CD4-positive, alpha-beta T cell treated with Interleukin-1 beta for 1 hour (primary cell): ENCODE measurements at places on chromosomes 1 and 21.

- no peak for DNase-seq
Observed at GRCh38 chr1:248786156-248786555, 30.6 kb upstream of the LYPD8 start.

DNA sequence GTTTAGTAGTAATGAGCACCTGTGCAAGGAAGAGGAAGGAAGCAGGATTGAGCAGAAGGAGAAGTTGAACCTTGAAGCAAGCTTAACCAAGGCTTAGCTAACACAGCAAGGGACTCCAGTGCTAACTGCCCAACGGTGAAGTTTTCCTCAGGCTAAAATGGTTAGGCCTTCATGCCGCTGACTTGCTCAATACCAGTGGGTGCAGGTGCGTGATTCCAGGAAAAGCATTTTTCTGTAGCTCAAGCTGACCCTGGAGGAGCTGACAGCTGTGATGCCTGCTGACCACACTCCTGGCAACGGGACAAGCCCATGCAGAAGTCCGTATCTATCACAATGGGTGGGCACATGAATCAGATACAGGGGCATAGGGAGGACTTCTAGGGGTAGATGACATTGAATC lies 76.5 kb upstream of the FGGY start:
- no peak for DNase-seq

GRCh38 chr1:169250022-169250421 lies 117.6 kb downstream of the NME7 start:
- no peak for DNase-seq

- no peak for DNase-seq
Observed at GRCh38 chr1:226480461-226480860, 68.1 kb upstream of the STUM start.

DNA sequence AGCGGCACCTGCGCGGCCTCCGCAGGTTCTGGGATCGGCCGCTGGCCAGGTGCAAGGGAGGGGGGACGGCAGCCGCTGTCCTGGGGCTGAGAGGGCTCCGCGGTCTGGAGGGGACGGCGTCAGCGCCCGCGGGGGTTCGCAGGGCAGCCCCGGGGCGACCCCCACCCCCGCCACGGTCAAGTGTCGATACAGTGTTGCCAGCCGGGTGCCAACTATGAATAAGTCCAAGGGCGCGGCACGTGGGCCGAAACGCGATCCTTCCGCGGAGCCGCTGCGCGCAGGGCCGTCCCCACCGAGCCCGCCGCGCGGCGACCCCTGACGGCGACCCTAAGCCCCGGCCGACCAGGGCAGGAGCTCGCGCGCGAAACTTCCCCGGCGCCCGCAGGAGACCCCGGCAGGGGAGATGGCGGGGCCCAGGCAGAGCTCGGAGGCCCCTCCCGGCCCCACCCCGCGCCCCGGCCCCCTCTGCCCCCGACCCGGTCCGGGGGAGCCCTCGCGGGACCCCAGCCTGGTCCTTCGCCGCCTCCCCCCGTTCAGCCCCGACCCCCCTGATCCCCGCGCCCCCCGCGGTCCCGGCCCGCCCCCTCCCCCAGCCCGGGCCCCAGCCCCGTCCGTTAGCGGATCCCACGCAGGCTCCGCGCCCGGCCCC lies 586 bp upstream of the AGPAT3 start:
- peak; percentile 37 for DNase-seq

DNA sequence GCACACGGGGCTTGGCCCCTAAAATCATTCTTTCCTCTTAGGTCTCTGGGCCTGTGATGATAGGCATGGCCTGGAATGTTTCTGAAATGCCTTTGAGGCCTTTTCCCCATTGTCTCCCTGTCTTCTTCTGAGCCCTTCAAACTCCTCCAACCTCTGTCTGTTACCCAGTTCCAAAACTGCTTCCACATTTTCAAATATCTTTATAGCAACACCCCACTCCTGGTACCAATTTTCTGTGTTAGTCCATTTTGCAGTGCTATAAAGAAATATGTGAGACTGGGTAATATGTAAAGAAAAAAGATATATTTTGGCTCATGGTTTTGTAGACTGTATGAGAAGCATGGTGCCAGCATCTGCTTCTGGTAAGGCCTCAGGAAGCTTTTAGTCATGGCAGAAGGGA lies 158.8 kb downstream of the TM2D1 start:
- DNase-seq: no peak

- DNase-seq: no peak
Observed at GRCh38 chr1:186595969-186596368, 84.3 kb downstream of the PTGS2 start.

GRCh38 chr21:35256468-35256988 lies 207.4 kb upstream of the RUNX1 start:
- DNase-seq: no peak

- no peak for DNase-seq
Observed at GRCh38 chr21:31941694-31942093, 68.9 kb downstream of the HUNK start.

DNA sequence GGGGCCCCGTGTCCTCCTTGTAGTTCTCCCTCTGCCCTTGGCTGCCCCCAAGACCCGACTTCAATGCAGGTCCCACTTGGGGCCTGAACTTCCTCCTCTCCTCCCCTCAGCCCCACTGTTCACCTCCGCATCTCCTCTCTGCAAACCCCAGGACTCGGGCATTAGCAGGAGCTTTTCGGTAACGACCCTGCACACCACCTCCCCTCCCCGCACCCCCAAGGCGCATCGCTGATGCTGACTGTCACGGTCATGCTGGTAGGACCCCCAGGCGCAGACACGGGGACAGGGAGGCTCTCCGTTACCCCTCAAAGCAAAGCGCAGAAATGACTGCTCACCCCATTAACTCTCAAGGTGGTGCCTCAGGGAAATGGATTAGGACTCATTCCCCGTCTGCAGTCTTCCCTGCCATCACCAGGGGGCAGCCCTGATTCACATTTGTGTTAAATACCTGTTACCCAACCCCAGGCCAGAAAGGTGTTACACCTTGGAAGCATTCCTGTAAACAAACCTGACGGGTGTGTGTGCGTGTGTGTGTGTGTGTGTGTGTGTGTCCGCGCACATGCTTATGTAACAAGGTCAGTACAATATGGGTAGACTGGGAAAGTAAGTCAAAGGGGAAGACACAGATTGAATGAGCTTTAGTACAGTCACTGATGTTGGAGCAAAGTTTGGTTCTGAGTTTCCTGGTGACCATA lies 6.4 kb upstream of the GUCA2B start:
- peak; percentile 55 for DNase-seq

- peak; percentile 46 for DNase-seq
Observed at GRCh38 chr1:54474310-54475251, 68.4 kb upstream of the SSBP3 start.

DNA sequence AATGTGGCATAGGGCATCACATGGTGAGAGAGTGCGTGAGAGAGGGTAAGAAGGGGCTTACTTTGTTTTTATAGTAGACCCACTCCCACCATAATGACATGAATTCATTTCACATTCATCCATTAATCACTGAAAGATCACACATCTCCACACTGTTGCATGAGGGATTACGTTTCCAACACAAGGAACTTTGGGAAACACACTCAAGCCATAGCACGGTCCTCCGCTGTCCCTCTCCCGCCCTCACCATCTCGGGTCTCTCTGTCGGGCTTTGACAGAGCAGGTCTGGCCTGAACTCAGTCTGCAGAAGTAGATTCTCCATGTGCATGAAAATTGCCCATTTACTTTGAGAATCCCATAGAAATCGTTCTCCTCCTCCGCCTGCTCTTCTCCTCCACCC lies 312.2 kb downstream of the MATN1 start:
- no peak for DNase-seq

DNA sequence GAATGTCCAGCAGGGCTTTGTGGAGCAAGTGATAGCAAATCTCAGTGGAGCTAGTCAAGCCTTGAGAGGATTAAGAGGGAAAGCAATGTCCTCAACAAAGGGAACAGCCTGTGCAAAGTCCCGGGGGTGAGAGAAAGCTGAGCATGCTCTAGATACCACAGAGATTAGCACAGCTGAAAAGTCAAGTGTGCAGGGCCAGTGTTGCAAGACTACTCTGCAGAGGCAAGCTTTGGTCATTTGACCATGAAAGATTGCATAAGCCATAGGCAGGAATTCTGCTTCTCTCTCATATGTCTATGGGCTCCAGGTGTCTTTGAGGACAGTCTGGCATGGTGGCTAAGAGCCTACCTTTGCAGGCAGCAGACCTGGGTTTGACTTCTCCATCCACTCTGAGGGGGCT lies 181.0 kb upstream of the JUN start:
- DNase-seq: no peak
